ENCODE measurements at places on chromosomes 1 and 21.

DNA sequence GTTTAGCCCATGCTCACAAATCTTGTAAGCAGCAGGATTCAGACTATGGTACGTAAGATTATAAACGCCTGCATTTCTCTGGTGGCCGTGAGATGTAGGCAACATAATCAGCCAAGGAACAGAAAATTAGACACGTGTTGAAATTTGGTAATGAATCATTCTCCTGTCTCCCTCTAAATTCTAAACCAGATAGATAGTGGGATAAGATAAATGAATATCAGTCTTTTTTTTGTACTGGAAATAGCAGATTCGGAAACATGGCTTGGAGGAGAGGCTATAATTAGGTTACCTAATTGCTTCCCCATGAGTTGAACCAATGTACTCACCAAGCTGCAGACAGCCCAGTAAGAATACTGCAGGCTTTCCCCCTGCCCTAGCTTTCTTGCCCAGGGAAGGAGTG, 172.3 kb downstream of the TGFB2 start:
- DNase-seq, result no peak

DNA sequence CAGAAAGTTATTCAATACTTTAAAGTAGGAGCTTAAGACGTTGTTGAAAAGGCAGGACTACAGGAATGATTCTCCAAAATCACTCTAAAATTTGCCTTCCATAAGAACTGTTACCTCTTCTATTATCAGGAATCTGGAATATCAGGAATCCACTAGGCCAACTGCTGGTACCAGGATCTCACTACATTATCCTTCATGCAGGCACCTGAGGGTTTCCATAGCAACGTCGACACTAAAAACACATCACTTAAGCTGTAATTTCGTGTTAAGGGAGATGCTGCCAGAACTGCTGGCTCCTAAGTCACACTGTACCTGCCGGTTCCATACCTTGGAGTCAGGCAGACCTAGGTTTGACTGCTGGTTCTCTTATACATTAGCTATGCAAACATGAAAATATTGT, 139.7 kb upstream of the C1orf87 start:
- no peak for DNase-seq

- no peak for DNase-seq
These were observed 653 bp downstream of the FNDC10 start for GRCh38 chr1:1599030-1599934.

DNA sequence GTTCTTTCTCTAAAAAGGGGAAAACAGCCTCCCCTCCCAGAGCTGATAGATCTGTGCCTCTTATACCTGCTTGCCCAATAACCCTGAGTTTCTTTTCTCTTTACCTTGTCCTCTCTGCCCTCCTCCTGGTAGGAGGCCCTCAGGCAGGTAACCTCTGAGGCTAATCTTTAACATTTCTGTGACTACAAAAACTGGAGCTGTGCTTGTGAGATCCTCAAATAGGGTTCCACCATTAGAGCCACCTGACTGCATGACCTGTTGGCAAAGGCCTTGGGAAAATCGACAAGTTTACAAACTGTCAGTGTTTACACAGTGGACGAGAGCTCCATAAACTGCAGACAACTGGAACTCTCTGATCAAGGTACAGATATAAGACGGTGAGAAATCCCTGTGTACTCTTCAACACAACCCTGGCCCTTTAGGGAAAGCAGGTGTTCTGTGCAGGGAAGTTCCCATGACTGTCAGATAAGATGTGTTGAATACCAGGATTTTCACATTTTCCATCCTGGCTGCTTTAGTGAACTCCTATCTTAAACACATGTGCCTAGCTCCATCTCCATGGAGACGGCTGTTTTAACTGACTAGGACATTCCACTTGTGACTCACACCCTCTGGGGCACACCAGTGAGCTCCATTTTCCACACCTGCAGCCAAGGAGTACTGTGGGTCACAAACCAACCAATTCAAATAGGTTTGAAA, 38.3 kb downstream of the ECE1 start:
- no peak for DNase-seq

- DNase-seq, result no peak
These were observed 70.5 kb downstream of the IGSF21 start for GRCh38 chr1:18178111-18178510.

DNA sequence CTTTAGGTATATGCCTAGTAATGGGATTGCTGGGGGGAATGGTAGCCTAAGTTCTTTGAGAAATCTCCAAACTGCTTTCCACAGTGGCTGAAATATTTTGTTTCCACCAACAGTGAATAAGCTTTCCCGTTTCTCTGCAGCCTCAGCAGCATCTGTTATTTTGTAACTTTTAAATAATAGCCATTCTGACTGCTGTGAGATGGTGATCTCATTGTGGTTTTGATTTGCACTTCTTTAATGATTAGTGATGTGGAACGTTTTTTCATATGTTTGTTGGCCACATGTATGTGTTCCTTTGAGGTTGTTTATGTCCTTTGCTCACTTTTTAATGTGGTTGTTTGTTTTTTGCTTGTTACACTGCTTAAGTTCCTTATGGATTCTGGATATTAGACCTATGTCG, 237.4 kb downstream of the CENPF start:
- DNase-seq, result no peak

DNA sequence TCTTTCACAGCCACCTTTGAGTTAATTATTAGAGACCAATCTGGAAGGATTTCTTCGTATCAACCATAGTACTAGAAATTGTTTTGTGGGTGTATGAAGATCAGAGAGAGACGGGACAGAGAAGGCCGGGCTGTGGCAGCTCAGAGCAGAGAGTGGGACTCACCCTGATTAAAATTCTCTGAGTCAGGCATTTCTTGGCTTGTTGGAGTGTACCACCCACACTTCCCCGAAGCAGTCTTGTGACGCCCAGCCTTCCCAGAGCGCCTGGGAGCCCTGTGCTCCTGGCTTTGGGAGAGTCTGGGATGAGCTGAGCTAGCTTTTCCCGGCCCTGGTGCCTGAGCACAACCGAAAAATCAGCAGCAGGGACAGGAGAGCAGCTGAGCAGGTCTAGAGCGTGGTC, 19.4 kb downstream of the PLEKHM2 start:
- no peak for DNase-seq

DNA sequence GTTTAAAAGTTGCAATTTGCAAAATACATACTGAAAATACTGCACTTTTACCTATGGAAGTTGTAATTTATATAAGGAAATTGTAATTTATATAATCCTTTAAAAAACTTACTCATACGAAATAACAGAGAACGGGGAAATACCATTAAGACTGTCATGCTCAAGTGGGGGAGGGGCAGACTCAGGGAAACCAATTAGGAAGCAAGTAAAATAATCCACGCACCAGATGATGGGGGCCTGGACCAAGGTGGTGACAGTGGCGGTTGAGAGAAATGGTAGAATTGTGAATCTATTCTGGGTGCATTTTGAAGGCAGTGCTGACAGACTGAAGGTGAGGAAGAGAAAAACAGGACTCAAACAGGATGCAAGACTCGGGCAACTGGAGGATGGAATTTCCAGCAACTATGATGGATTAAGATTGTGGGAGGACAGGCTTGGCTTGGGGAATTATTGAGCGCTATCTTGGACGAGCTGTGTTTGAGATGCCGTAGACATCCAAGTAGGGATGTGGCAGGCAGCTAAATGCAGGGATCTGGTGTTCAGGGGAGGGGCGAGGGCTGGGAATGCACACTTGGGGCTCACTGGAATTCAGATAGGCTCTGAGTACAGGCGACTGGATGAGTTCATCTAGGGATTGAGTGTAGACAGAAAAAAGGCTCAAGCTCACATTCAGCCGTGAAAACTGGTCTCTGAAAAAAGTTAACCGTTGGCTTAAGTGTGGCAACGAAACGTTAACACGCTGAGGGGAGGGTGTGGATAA, 977 bp downstream of the LCA5L start:
- DNase-seq, result no peak

DNA sequence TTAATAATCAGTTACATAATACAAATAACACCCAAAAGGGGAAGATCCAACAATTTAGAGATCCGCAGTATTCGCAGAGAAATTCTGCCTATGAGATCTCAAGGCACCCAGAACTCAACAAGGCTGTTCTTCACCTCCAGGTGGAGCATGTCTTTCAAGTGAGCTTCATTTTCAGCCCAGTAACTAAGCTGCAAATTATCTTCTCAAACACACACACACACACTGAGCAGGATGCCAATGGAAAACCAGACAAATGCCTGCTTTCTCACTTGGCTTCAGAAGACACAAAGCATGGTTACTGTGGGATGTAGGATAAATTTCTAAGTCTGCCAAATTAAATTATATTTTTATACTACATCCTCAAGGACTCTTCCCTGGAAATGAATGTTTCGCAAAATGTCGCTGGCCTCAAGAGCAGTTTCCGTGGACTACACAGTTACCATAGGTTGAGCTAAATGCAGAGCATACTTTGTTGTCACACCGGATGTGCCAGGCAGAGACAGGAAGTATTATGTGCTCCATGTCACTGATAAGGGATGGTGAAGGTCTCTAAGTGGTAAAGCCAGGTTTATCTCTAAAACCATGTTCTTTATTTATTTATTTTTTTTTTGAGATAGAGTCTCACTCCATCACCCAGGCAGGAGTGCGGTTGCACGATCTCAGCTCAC, 30.3 kb downstream of the UBR4 start:
- DNase-seq, result no peak

GRCh38 chr1:223726380-223727001, 14.2 kb downstream of the CAPN2 start:
- no peak for DNase-seq

Measured in NCI-H524 treated with DMSO at 0.1 percent for 48 hours (cell line).